Amniotic stem cell (primary cell): ENCODE measurements at places on chromosomes 3 and 15.
A peak's percentile ranks its signal among the peaks of the same experiment; 100 is the strongest.

- DNase-seq: no peak
These were observed 470.2 kb upstream of the AGTR1 start for GRCh38 chr3:148227534-148227933.

DNA sequence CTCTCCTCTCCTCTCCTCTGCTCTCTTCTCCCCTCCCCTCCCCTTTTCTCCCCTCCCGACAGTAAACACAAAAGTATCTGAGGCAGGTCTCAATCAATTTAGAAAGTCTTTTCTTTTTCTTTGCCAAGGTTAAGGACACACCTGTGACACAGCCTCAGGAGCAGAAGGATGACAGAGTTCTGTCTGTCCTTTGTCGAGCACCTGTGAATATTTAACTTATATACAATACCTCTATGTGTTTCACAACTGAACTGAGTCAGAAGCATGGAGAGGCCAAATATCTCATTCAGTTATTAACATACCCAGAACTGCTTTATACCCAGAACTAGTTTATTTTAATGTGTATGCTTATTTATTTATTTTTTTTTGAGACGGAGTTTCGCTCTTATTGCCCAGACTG is 81.1 kb upstream of the ROBO1 start:
- no peak for DNase-seq

- no peak for DNase-seq
These were observed 82.0 kb downstream of the TFRC start for GRCh38 chr3:195999896-196000295.

DNA sequence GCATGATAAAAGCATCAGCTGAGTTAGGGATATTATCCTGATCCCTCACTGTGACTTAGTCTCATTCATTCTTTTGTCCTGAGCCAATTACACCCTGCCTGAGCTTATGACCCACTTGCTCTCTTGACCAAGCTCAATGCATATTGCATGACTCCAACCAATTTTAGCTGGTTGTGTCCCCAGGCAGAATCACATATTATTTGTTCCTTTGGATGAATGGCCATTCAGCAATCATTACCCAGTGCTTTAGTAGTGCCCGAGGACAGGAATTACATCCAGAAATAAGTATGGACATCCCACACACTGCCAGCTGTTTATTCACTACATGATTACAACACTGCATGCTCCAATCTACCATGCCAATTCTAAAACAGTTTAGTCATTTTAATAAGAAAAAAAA is 322.5 kb downstream of the ZBBX start:
- no peak for DNase-seq

DNA sequence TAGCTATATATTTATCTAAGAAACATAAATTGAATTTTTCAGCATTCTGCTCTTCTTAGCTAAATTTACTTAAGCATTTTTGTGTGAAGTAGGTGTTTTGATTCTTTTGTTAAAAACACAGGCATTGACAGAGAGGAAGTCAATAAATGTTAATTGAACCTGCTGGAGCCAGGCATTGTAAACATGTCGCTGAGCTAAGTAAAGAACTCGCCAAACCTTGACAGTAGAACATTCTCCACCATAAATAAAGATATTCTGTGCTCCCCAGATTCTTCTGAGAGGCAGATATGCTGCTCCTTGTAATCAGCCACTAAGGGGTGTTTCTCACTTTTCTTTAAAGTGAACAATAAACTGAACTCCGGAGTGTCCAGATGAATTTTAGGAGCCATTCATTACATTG is 38.4 kb downstream of the SYNM start:
- no peak for DNase-seq

GRCh38 chr3:34070831-34071585 is 272.6 kb downstream of the PDCD6IP start:
- no peak for DNase-seq

DNA sequence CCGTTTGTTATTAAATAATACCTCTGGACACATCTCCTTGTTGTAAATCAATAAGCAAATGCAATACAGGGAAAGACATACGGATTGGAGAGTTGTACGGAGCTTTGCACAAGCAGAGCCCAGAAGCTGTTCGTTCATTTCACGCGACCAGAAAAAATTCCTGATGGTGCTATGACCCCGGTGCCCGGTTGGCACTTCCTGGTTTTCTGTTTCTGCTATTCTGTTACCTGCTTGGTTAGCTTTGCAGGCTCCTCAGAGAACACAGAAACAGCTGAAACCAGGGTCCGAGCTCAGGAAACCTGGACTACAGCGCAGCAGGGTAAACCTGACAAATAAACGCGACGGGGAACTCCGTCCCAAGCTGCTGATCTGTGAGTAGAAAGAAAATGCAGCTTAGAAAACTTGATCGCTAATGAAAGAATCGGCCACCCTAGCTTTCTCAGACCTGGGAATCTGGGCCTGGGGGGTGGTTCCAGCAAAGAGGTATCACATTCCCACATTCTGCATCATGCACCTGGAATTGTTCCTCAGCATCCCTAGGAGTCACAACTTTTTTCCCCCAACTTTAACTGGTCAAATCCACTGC is 845 bp downstream of the CNTN3 start:
- DNase-seq: no peak

DNA sequence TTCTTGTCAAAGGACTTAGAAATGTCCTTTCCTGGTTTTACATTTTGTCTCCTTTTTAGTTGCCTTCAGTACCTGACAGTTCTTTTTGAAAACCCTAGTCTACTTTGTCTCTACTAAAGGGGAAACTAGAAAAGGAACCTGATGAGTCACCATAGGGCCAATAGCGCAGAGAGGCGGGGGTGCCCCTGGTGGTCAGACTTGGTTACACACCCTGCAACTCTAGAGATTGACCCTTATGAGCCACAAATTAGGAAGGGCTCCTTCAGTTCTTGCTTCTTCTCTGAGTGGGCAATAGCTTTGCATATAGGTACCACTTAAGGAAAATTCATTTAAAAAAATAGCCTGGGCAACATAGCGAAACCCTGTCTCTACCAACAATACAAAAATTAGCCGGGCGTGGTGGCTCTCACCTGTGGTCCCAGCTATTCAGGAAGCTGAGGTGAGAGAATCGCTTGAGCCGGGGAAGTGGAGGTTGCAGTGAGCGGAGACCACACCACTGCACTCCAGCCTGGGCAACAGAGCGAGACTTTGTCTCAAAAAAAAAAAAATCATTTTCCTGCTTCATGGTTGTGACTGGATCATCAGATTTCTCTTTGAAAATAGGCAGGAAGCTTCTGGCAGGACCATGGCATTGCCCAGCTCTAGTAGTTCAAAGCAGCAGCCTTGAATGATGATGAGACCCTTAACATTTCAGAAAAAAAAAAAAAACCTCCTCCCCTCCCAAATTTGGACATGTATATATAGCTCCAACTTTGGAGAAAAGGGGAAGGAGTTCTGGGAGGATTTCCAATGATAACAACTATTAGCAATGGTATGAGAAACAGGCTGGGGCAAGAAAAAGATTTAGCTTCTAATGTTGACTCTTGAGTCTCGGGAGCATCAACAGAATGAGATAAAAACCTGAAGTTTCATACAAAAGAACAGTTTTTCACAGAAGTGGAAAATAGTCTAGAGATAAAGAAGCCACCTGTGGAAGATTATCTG is 45.2 kb upstream of the RASA2 start:
- DNase-seq: peak; percentile 48

- DNase-seq: no peak
These were observed 32.2 kb upstream of the TMEM158 start for GRCh38 chr3:45258317-45258716.
